ENCODE measurements at places on chromosomes 4 and X.

DNA sequence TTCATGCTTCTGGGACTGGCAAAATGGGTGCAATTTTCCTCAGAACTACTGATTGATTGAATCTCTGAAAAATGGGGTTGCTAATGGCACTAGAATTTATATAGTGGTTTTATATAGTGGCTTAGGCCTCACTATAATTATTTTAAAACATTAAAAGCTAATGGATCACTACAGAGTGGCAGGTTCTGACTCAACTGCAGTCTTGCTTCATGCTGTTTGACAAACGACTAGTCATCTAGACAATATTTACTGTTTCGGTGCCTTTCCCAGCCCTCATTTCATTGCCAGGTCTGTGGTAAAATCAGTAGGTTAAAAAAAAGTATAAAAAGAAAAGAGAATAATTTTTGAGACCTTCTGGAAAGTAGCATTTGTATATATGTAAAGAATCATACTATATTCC, 352.8 kb upstream of the ATOH1 start:
- no peak for DNase-seq

DNA sequence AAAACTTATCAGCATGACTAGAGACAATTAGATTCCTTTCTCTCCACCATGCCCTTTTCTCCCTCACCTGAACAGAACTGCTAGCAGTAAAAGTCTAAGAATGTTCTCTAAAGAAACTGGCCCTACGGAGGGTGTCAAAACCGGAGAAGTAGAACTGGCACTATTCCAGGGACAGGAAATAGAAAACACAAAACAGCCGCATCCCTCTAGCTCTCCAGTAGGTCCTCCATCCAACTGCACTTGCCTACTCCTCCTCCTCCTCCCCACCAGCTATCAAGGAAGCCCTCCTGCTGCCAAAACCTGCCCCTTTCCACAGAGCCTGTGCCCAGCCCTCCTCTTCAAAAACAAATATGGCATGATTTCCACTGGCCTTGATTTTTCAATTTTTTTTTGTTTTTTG, 28.4 kb downstream of the FUNDC1 start:
- no peak for DNase-seq

DNA sequence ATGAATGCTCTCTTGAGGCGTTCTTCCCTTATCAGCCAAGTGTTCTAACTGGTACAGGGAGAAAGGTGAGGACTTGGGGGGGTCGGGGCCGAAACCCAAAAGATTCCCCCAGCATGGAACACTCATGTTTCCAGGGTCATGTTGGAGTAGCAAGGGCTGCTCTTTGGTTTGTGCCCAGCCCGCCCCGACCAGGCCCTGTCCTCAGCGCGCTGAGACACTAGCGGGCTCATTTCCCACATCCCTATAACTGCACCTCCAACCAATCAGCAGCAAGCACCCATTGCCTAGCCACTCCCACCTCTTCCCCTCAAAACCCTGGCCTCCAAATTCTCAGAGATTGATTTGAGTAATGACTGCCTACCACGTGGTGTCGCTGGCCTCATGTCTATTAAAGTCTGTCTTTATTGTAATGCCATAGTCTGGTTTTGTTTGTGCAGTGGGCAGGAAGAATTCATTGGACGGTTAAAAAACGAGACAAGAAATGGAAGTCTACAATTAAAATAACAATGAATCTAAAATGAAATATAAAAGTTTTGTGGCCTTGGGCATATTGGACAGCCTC, 1928.4 kb downstream of the STIM2 start:
- DNase-seq, result no peak

GRCh38 chrX:8726031-8726652, 5.8 kb downstream of the ANOS1 start:
- no peak for DNase-seq

DNA sequence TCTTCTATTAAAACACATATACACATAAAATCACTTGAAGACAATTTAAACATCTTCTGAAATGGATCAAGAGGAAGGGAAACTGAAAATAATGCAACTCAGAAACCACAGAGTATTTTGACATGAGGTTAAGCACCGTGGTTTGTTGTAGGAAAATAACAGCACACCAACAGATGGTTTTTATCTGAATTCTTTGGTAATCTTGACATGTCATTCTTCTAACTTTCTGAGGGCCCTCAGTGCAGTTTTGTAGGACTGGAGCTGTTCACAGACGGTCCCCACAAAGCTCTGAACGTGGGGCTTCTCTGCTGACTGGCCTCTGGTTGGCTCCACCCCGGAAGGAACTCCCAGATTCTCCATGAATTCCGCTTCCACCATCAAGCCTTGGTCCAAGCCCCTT, 16.0 kb upstream of the TLR8 start:
- DNase-seq, result no peak

GRCh38 chr4:99540277-99540939, 23.4 kb downstream of the TRMT10A start:
- no peak for DNase-seq

DNA sequence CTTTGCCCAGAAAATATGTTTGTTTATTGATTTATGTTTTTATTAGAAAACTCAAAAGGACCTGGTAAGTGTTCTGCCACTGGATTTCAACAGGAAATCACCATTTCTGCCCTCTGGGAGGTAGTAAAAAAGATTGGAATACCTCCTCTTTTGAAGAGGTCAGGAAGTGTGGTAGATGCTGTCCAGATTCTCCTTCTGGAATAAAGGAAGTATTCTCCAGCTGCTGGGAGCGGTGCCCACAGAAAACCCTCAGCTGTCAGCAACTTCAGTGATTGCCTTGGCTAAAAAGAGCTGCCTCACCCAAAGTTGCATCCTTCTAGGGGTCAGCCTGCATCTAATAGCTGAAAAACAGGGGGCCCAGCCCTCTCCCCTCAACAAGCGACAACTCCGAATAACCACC, 13.8 kb upstream of the ZNF674 start:
- DNase-seq, result no peak

DNA sequence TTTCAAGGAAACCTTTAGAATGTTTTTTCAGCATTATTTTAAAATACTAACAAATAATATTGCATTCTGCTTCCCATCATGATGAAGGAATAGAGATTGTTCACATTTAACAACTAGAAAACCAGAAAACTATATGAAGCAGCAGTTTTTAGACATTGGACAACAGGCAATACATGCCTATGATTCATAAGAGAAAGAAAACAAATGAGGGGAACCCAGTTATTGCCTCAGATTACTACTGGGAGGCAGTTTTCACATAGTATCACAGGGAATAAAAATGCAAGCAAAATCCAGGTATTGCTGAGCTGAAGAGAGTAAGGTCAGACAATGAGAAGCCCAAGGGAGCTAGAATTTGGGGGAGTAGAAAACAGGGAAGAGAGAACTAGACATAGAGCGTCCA, 373.6 kb downstream of the MAPK10 start:
- DNase-seq, result no peak

- DNase-seq, result no peak
These were observed 116.7 kb downstream of the SPCS3 start for GRCh38 chr4:176436293-176436973.

GRCh38 chr4:141081921-141082395, 51.3 kb downstream of the RNF150 start:
- no peak for DNase-seq

GRCh38 chr4:115171220-115171619, 57.8 kb upstream of the NDST4 start:
- DNase-seq, result no peak

DNA sequence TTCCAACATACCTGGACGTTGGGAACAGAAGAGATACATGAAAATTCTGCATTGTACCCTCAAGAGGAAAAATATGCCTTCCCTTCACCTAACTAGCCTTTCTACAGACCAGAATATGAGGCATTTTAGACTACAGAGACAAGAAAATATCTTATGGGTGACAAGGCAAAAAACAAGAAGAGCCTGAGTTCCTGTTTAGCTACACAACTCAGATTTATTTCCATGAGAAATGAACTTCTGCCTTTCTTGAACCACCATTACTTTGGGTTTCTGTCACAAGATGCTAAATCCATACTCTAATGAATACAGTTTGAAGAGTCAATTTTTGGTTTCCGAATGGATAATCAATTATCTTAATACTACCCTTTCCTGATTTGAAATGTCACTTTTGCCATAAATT, 18.7 kb downstream of the RCHY1 start:
- no peak for DNase-seq

- DNase-seq, result peak; percentile 5
These were observed 8.0 kb downstream of the RADX start for GRCh38 chrX:106619797-106620196.

DNA sequence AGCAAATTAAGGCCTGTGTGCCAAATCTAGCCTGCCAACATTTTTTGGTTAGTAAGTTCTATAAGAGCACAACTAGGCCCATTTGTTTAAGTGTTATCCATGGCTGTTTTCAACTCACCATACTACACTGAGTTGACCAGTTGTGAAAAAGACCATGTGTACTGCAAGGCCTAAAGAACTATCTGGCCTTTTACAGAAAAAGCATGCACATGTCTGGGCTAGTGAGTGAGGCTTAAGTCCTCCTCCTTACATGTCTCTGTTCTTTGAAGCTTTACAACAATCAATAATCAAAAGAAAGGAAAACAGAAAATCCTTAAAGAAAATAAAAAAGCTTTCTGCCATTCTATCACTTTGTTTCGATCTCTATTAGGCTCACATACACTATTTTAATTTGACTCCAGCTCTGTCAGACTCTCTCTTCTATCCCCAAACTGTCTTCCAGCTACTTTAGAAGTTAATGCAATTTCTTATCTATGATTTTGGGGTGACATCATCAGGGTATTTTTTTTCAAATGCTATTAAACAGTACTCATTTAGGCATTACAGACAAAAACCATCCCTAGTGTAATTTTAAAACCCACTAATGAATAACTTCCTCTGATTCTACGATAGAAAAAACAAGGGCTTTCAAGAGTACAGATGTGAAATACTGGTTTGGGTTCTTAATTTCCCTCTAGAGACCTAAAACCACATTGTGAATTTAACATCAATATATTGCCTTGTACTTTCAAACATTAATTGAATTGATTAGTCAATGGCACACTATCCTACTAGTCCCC, 161.8 kb downstream of the MAB21L2 start:
- no peak for DNase-seq

- DNase-seq, result no peak
These were observed 85.0 kb downstream of the ALPK1 start for GRCh38 chr4:112381996-112382692.

GRCh38 chrX:153653556-153653955, 6.6 kb downstream of the DUSP9 start:
- no peak for DNase-seq

- no peak for DNase-seq
These were observed 39.4 kb upstream of the NR3C2 start for GRCh38 chr4:148481636-148482035.

DNA sequence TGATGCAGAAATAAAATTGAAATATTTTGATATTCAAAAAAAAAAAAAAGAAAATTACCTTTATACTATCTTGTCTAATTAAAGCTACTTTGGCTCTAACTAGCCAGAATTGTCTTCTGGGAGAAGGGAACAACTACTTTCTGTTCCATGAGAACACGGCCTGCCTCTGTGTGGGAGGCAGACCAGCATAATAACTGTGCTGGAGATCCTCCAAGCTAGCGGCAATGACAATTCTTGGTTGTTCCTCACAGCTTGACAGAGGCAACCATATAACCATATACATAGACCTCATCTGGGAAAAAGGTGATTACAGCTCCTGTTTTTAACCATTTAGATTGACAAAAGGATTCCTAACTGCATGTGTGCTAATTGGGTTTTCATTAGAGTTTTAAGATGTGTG, 95.7 kb downstream of the RBMX2 start:
- no peak for DNase-seq

GRCh38 chrX:19805046-19805690, 82.2 kb downstream of the SH3KBP1 start:
- no peak for DNase-seq

GRCh38 chrX:78708262-78708661, 39.3 kb upstream of the LPAR4 start:
- DNase-seq, result no peak

- DNase-seq, result no peak
These were observed 11.3 kb upstream of the SMARCA5 start for GRCh38 chr4:143502231-143502630.

- DNase-seq, result no peak
These were observed 239.9 kb downstream of the MAML3 start for GRCh38 chr4:139913995-139914598.

- DNase-seq, result no peak
These were observed 74.8 kb downstream of the COX18 start for GRCh38 chr4:72994670-72995069.

DNA sequence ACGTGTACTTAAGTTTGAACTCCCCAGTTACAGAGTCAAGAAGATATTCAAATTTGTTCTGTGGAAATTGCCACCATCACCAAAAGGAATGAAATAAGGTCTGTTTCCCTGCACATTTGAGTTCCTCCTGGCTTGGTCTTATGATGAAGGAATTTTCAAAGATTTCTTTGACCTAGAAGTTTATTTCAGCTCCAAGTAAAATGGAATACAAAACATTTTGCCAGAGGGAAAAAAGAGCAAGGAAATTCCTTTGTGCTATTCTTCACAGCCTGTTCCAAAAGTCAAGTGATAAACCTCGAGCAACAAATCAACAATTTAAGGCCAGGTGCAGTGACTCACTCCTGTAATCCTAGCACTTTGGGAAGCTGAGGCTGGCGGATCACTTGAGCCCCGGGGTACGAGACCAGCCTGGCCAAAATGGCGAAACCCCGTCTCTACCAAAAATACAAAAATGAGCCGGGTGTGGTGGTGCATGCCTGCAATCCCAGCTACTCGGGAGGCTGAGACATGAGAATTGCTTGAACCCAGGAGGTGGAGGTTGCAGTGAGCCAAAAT, 3.4 kb downstream of the NKRF start:
- DNase-seq, result no peak

DNA sequence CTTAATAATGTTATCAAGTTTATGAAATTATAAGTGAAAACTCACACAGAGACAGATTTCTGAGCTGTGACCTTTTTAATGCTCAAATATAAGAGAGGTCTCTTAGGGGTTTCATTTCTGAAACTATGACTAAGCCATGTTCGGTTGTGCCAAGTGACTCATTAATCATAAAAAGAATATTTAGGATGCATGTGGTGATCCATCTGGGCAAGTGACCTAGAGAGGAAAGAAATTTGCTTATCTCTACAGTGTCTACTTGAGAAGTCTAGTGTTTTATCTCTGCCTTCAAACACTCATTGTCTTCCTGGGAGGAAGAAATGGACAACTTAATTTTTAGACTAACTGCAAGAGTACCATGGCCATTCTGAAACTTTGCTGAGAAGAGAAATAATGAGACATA, 545.3 kb upstream of the GRID2 start:
- no peak for DNase-seq

DNA sequence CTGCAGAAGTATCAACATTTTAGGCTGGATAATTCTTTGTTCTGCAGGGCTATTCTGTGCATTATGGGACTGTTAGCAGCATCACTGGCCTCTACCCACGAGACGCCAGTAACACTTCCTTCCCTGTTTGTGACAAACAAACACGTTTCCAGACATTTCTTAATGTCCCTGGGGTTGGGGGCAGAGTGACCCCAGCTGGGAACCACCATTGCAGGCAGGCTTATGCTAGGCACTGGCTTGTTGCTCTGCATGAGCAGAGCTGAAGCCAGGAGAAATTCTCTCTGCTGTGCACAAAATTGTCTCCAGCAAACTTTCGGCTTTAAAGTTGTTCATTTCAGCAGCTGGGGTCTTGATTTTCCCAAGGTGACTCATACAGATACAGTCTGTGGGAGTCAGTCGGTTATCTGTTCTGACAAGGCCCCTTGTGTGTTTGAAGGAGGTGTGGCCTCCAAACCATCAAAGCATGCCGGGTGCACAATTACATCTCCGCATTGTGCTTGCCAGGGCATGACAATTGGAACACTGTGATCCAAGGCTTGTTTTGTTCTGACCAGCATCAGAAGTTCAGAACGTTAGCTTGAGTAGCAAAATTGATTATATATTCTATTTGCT, 156.4 kb upstream of the BOD1L1 start:
- no peak for DNase-seq

GRCh38 chrX:6821730-6822129, 286.8 kb upstream of the VCX3A start:
- no peak for DNase-seq
